GM23248 (cell line): ENCODE measurements at places on chromosomes 6 and 20.

DNA sequence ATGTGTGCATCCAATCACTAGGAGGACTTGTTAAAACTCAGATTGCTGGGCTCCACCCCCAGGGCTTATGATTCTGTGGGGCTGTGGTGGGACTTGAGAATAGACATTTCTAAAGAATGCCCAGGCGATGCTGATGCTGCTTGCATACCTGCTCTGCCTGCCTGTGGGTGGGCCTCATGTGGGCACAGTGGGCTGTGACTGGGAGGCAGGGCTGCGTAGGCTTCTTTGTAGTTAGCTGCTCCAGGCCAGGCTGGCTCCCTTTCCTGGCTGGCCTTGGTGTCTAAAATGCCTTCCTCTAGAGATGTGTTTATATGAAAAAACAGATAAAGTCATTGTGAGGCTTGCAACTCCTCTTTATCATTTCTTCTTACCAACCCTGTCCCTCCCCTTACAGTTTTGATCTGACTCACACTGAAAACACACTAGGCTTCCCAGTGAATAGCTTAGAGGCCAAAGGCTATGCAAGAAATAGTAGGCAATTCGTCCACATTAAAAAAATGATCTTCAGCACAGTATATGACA lies 495.5 kb upstream of the MAP3K7 start:
- no peak for DNase-seq
- no peaks in the 10 kb centered on the region for H3K4me1 ChIP-seq
- no peaks in the 10 kb centered on the region for H3K27me3 ChIP-seq
- no peaks in the 10 kb centered on the region for H3K36me3 ChIP-seq
- no peak overlapping the region for H3K27ac ChIP-seq

- no peak overlapping the region for H3K4me3 ChIP-seq
- H3K4me1 ChIP-seq = no peaks in the 10 kb centered on the region
- DNase-seq = no peak
- no peak overlapping the region for H3K27ac ChIP-seq
- H3K27me3 ChIP-seq = no peaks in the 10 kb centered on the region
- no peaks in the 10 kb centered on the region for H3K36me3 ChIP-seq
These were observed 22.9 kb downstream of the SPINT4 start for GRCh38 chr20:45745015-45745414.

DNA sequence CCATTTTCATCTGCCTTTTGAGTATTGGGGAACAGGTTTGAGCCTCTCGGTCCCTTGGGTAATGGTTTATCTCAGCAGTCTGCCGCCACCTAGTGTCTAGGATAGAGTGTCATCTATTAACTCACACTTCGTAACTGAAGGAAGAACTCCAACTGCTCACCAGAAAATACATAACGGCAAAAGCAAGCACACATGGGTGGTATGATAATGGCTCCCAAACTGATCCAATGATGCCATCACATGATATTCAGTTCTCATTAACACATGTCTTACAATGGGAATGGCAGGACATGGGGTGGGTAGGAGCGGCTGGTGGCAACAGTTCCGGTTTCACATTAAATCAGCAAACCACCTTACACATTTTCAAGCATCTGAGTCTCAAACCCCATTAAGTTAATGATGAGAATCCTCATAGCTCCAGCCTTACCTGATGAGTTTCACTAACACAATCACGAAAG lies 110.7 kb upstream of the PHACTR1 start:
- H3K4me1 ChIP-seq = peaks cover 32% of the 10 kb centered on the region
- no peak overlapping the region for H3K27ac ChIP-seq
- H3K36me3 ChIP-seq = no peaks in the 10 kb centered on the region
- no peak overlapping the region for H3K4me3 ChIP-seq
- peak; percentile 85 for DNase-seq

GRCh38 chr6:123094795-123095194 lies 98.8 kb downstream of the CLVS2 start:
- no peaks in the 10 kb centered on the region for H3K36me3 ChIP-seq
- H3K4me1 ChIP-seq = no peaks in the 10 kb centered on the region
- H3K27ac ChIP-seq = no peak overlapping the region
- no peak overlapping the region for H3K4me3 ChIP-seq
- DNase-seq = no peak

GRCh38 chr6:147507162-147508041 lies 1.1 kb upstream of the SAMD5 start:
- no peak overlapping the region for H3K27ac ChIP-seq
- H3K27me3 ChIP-seq = peaks cover 46% of the 10 kb centered on the region
- DNase-seq = peak; percentile 37
- no peaks in the 10 kb centered on the region for H3K36me3 ChIP-seq
- H3K4me3 ChIP-seq = peak overlapping the region; percentile 73
- no peaks in the 10 kb centered on the region; the same call in 1 of the 2 replicates for H3K4me1 ChIP-seq

DNA sequence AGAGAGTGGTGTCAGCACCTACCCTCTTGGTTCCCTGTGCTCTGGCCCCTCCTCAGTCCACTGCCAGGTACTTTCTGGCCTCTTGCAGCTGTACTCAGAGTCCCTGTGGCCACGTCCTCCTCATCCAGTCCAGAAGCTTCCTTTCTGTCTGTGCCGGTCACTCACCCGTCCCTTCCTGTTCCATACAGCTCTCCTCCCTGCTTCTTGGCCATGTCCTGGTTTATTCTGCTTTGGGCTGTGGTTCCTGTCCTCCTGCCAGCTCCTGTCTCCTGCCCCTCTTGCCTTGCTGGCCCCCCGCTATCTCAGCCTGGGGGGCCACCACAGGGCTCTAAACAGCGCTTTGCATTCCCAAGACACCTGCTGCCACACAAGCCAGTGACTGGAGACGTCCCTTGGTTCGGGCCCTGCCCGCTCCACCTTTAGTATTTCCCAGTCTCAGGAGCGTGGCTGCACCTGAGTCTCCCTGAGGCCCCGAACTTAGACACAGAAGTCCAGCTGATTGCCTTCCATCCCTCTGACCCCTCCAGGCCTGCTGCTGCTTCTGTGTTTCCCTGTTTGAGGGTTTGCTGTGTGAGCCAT lies 15.5 kb upstream of the RBM38 start:
- no peaks in the 10 kb centered on the region for H3K27me3 ChIP-seq
- no peaks in the 10 kb centered on the region for H3K4me1 ChIP-seq
- H3K36me3 ChIP-seq = peaks cover 29% of the 10 kb centered on the region; the same call in 1 of the 2 replicates
- no peak overlapping the region for H3K4me3 ChIP-seq
- no peak overlapping the region for H3K27ac ChIP-seq
